ENCODE measurements at places on chromosomes 3 and 15. TPM values are rescaled to one million over a fixed set of nuclear protein-coding genes. Genes with fewer than 3 reads are reported as not detected.

Gene CD86
- not detected for total RNA-seq

- no peak for DNase-seq
- no peak overlapping the region for H3K4me3 ChIP-seq
- H3K27ac ChIP-seq = no peak overlapping the region
- H3K4me1 ChIP-seq = no peaks in the 10 kb centered on the region
Observed at GRCh38 chr15:70014860-70015490, 82.7 kb downstream of the TLE3 start.

DNA sequence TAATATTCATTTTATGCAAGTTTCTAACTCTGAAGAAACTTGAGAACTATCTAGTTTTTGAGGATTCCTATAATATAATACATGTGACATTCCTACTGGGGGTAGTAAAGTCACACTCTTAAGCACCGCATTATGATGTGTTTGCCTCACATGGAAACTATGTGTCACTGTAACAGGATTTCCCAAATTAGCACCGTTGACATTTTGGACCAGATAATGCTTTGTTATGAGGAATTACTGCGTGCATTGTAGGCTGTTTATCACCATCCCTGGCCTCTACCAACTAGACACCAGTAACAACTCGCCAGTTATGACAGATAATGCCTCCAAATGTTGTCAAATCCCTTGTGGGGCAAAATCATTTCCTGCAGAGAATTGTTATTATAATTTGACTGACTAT, 267.8 kb downstream of the RAP2B start:
- DNase-seq = no peak
- H3K27ac ChIP-seq = no peak overlapping the region
- H3K36me3 ChIP-seq = no peaks in the 10 kb centered on the region
- H3K4me3 ChIP-seq = no peak overlapping the region

- no peak overlapping the region for H3K4me3 ChIP-seq
- peaks cover 1% of the 10 kb centered on the region for H3K4me1 ChIP-seq
Observed at GRCh38 chr3:192331749-192332385, 395.5 kb downstream of the FGF12 start.

Gene REC114
- not detected for total RNA-seq

DNA sequence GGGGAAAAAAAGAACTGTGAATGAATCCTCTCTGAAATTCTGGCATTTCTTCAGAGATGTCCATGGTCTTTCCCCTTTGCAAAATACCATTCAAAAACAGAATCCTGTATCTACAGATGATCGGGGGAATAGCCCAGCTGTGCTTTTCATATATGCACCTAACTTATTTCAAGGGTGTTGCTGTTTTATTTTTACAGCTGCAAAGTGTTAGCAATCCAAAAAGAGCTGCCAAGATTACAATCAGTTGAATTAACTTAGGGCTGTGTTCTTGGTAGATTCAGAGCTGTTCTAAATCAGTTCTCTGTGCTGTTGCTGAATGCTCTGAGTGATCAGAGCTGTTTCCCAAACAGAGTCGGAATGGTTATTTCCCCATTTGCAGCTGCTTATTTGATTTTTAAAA, 175.7 kb upstream of the SEMA6D start:
- no peaks in the 10 kb centered on the region for H3K27me3 ChIP-seq
- H3K36me3 ChIP-seq = no peaks in the 10 kb centered on the region
- no peak overlapping the region for H3K27ac ChIP-seq
- no peak for DNase-seq

DNA sequence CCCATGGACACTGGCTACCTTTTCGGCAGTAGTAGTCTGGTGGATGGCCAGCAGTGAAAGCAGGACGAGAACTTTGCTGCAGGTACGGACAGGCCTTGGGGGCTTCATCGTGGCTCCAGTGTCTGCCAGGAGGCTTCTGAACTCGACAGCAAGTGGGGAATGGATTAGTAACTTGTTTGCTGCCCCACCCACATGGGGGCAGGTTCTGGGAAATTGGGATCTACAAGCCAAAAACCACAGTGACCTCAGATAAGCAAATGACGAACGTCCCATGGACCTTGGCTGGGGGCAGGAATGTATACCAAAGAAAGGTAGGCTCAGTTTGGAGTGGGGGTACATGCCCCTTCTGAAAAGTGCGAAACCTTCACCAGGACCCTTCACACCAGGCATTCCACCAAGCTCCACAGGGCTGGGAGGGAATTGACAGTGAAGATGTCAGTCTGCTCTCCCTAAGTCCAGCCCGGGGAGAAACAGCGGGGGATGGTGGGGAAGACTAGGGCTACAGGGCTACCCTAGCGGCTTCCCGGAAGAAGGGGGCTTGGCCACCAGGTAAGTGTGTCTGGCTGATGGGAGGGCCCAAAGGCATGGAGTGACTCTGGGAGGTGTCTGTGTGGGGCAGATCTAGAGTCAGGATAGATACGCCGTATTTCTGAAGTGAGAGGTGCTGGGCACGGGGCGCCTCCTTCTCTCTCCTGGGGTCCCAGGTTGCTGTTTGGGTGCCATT, at the start of gene ITIH4:
Gene ITIH4 (minus strand): TSS at position 138 of the 724 bp plus-strand sequence. CDS start 30 bp downstream, at position 108.
- no peak for DNase-seq
- peaks cover 14% of the 10 kb centered on the region for H3K4me1 ChIP-seq

DNA sequence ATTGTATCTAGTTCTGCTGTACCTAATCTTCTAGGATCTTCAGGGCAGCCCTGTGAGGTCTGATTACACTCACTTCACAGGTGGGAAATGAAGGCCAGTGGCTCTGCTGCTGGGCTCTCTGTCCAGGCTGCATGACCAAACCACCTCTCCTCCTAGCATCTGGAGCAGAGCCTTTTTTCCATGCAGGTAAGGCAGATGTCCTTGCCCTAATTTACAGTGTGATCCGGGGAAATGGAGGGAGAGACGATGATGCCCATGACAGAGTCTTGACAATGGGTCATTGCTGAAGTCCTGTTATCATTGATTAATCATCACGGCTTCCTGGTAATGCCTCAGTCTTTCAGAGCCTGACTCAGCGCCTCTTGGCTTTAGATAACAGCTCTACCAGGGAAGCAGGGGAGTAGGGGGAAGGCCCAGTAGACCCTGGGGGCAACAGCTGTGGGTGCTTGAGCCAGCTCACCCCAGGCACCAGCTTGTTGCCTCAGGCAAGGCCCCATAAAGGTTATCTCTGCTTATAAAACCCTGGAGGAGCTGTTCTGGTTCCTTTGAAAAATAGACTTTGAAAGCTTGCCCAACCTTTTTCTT, 153.4 kb downstream of the GABRG3 start:
- H3K4me1 ChIP-seq = no peaks in the 10 kb centered on the region
- no peak overlapping the region for H3K4me3 ChIP-seq
- H3K27ac ChIP-seq = no peak overlapping the region
- H3K27me3 ChIP-seq = no peaks in the 10 kb centered on the region

Gene ITIH1
- total RNA-seq = 14.1 TPM

DNA sequence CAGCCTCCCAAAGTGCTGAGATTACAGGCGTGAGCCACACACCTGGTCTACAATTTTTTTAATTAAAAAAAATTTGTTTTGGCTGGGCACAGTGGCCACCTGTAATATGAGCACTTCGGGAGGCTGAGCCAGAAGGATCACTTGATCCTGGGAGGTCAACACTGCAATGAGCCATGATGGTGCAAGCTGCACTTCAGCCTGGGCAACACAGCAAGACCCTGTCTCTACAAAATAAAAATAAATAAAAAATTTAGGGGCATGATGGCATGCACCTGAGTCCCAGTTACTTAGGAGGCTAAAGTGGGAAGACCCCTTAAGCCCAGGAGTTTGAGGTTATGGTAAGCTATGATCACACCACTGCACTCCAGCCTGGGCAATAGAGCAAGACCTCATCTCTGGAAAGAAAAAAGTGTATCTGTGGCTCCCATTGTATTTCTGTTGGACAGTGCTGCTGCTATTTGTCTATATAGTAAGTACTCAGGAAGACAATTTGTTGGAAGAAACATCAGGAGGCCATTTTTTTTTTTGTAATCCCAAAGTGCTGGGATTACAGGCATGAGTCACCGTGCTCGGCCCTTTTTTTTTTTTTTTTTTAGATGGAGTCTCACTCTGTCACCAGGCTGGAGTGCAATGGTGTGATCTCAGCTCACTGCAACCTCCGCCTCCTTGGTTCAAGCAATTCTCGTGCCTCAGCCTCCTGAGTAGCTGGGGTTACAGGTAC, 27.5 kb upstream of the SH3BP5 start:
- no peak overlapping the region for H3K27ac ChIP-seq
- no peaks in the 10 kb centered on the region for H3K36me3 ChIP-seq
- no peaks in the 10 kb centered on the region for H3K27me3 ChIP-seq
- DNase-seq = no peak
- peaks cover 7% of the 10 kb centered on the region for H3K4me1 ChIP-seq

DNA sequence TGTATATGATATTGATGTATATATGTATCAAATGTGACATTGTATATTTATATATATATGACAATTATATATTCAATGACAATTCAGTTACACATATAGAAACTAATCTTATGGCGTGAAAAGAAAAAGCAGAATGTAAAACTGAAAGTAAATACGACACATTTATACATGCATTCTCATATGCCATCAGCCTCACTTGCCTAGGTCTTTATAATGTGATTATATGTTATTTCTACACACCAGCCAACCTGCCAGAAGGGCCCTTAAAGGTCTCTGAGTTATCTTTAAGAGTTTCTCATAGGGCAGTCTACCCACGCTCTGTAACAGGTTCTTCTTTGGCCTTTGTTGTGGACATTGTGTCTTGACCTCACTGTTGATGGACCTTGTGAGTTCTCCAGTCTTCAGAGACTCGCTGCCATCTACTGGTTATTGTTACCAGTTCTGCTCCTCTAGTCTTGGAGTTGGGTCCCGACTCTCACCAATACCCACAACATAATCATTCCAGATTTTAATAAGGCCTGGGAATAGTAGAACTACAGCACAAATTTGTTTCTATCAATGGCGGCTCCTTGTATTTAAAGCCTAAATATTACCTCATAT, 371.5 kb upstream of the GOLIM4 start:
- no peaks in the 10 kb centered on the region for H3K27me3 ChIP-seq
- no peak overlapping the region for H3K4me3 ChIP-seq
- no peak for DNase-seq
- peaks cover 14% of the 10 kb centered on the region for H3K36me3 ChIP-seq
- H3K27ac ChIP-seq = no peak overlapping the region

Gene MST1R
- 6.5 TPM for total RNA-seq

- H3K4me3 ChIP-seq = no peak overlapping the region
- no peaks in the 10 kb centered on the region for H3K4me1 ChIP-seq
- no peak overlapping the region for H3K27ac ChIP-seq
- H3K27me3 ChIP-seq = peaks cover 87% of the 10 kb centered on the region
Observed at GRCh38 chr15:89371228-89372044, 36.8 kb upstream of the POLG start.

DNA sequence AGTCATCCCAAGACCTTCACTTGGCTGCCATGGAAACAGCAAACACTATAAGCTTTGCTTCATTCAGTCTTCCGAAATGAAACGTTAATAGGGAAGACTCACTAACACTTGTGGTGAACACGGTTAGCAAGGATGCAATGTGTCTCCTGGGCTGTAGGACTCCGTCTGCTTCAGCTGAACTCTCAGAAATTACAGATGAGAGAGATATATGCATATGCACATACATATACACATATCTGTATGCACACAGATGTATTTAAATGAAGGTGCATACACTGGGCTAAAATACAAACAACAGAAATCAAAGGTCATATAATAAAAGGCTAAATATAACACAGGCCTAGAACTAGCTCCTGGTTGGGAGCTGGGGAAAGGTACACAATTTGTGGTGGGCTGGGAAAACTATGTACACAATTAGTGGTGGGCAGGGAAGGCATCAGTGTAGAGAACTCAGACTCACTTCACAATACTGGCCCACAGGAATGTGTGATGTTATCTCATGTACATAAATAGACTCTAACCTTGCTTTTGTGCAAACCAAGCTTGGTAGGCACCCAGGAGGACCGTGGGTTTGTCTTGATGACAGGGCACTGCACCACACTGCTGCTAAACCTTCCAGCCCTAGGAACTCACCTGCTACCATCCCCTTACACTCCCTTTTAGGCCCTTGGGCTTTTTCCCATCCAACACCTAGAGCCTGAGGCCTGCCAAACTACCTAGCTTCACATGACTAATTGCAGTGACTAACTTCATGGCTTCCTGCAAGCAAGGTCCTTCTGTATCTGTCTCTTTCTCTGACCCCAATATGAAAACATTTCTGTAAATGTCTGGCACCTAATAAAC, 873.1 kb downstream of the NSUN3 start:
- H3K27ac ChIP-seq = no peak overlapping the region
- no peak overlapping the region for H3K4me3 ChIP-seq

Gene NSMCE3
- total RNA-seq = 7.9 TPM

- peaks cover 26% of the 10 kb centered on the region for H3K36me3 ChIP-seq
- H3K4me1 ChIP-seq = peaks cover 8% of the 10 kb centered on the region
- no peaks in the 10 kb centered on the region for H3K27me3 ChIP-seq
- H3K27ac ChIP-seq = no peak overlapping the region
- no peak for DNase-seq
Observed at GRCh38 chr15:84648539-84648938, 5.5 kb downstream of the WDR73 start.
